ENCODE measurements at places on chromosomes 1 and 21.

- peak; percentile 35 for DNase-seq
Observed at GRCh38 chr1:14738235-14738634, 139.8 kb downstream of the KAZN start.

DNA sequence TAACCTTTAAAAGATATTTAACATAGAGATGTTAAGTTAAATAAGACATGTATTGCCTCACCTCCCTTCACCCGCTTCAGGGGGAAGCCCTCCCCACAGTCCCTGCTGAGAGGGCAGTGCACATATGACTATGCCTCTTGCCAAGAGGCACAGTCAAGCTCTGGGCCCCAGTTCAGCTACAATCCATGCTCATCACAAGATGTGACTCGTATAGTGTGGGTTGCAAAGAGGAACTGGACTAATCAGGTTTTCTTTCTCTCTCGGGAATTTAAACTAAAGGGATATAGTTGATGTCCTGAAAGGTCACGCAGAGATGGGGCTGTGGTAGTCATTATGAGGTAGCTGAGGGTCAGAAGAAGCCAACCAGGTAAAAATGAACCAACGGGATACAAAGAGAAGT, 35.6 kb downstream of the LYST start:
- DNase-seq = no peak

- no peak for DNase-seq
Observed at GRCh38 chr1:211628417-211628816, 47.0 kb downstream of the NEK2 start.

DNA sequence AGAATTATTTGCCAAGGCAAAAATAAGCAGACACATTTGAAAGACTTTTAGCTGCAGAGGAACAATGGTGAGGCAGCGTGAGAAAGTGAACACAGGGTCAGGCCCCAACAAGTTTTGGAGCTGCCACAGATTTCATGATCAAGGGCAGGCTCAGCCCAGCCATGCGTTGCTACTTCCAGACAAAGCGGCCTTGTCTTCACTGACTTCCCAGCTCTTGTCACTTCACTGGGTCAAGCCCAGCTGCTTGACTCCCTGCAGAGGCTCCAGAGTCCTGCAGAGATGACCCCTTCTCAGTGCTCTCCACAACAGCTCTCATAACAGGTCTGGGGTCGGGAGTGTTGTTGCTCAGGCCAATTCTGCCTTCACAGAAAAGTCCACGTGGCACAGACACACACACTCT, 35.8 kb downstream of the HHAT start:
- DNase-seq = no peak

- DNase-seq = no peak
Observed at GRCh38 chr21:32492376-32492775, 79.9 kb downstream of the EVA1C start.

DNA sequence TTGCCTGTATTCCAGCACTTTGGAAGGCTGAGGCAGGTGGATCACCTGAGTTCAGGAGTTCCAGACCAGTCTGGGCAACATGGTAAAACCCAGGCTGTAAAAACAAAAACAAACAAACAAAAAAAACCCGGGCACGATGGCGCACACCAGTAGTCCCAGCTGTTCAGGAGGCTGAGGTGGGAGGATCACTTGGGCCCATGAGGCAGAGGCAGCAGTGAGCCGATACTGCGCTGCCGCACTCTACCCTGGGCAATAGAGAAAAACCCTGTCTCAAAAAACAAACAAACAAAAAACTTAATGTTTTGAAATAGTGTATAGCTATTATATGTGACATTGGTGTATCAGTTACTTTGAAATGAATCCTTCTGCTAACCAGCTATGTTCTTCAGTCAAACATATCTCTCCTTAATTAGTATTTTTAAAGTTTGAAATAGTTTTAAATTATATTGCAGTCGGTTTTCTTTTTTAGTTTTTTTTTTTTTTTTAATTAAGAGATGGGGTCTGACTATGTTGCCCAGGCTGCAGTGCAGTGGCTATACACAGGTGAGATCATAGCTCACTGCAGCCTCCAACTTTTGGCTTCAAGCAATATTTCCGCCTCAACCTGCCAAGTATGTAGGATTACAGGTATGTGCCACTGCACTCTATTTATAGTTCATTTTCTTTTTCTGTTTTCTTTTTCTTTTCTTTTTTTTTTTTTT, 11.3 kb downstream of the SPEN start:
- no peak for DNase-seq

DNA sequence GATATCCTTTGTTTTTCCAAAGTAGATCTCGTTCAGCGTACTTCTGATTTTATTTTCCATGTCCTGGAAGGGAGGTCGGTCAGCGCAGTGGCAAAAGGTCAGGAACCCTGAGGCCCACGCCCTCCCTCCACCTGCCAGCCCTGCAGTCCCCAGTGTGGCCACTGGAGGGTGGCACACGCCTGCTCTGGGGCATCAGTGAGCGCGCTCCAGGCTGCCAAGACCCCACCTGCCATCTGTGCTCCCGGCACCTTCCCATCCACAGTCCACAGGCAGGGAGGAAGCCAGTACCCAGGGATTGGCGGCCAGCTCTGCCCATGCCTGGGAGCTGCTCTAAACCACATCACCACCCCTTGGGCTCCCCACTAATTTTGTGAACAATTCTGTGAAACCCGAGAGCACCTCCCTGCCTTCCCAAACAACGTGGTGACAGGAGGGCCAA, 32.3 kb downstream of the SLC66A1 start:
- DNase-seq = no peak

DNA sequence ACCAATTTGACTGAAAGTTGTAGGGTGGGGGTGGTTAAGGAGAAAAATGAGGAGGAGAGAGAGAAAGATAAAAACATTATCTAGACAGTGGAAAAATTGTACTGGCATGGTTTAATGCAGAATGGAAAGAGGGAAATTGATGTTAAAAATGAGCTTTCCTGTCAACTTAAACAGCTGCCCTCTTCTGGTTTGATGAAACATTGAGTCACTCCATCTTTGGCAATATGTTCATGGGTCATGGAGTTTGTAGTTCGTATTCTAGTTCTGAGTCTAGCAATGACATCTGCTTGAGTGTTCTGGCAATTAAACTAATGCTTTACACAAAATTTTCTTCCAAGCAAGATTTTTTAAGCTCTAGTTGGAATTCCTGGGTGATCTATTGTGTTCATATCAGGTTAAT, 9.6 kb downstream of the ZNF648 start:
- DNase-seq = no peak

DNA sequence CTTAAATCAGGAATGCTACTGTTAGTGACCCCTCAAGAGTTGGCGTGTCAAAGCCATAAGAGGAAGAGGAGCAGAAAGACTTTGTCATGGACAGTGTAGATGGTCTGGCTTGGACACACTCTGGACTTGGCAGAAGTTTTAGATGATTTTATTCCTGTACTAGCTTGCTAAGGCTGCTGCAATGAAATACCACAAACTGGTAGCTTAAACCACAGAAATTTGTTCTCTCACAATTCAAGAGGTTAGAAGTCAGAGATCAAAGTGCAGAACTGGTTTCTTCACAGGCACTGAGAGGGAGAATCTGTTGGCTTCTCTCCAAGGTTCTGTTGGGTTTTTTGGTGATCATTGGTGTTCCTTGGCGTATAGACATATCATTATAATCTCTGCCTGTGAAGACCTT, 869.8 kb upstream of the B3GALT2 start:
- no peak for DNase-seq

- DNase-seq = peak; percentile 50
Observed at GRCh38 chr1:153733970-153734369, 6.1 kb downstream of the INTS3 start.

DNA sequence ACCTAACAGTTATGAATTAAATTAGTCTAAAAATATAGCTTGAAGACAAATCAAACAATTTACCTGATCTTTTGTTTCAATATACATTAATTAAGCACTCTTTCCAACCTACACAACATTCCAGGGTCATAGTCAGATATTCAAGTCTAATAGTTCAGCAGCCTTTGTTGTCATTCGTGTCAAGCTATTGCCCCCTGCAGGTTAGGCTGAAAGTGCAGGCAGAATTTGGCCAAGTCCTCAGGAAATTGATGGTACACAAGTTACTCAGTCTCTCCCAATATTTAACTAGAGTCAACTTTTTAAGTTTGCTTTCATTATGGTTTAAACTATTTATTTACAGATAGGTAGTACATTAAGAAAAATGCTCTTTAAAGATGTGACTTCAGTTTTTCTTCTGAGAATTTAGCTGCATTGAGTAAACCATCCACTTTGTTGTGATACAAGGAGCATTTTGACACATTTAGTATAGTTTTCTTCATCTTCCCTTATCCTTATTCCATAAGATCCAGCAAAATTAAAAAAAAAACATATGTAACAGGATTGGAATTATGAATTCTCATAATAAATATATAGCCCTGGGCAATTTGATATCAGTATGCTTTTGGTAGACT, 130.3 kb upstream of the DPYD start:
- DNase-seq = no peak

DNA sequence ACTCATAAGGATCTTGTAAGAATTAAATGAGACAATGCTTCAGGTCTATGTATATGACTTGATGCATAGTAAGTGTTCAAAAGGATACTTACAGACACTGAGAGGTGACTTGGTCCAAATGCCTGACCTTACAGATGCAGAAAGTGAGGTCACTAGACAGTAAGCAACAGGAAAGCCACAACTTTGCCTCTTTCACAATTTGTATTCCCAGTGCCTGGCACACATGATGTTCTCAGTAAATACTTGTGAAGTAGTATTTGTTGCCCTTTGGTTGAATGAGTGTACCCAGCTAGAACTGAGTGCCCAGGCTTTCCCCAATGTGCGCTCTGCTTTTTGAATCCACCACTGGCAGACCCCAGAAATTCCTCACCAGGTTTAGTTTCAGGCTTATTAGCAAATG, 105.1 kb downstream of the BEND5 start:
- no peak for DNase-seq

DNA sequence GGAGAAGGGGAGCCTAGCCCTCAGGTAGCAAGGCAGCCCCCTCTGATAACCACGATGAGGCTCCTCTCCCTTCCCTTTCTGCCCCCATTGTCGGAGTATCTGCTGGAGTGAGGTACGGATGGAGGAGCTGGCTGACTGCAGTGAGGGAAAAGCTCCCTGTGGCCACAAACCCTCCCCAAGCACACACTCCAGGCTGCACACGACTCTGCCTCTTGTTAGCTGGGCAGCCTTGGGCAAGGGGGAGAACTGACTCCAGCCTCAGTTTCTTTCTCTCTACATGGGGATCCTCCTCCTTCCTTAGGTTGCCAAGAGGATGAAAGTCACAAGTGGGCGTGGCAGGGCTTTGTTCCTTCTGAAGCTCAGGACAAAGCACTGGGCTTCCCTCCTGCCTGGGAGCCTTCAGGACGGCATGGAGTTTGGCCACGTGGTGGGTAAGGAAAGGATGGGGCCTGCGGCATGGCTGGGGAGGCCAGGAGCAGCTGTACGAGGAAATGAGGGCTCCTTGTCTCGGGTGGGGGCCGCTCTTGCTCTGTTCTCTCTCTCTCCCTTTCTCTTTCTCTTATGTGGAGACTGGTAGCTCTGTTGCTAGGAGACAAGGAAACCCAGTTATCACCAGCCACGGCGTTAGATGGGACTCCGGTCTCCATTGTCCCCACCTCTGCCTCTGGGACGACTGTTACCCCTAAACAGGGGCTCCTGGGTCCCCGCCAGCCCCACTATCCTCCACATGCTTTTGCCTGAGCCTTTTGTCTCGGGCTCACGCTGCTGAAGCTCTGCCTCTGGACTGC, 39.7 kb downstream of the LRP8 start:
- no peak for DNase-seq

- DNase-seq = no peak
Observed at GRCh38 chr1:201375169-201375568, 2.3 kb downstream of the TNNT2 start.

DNA sequence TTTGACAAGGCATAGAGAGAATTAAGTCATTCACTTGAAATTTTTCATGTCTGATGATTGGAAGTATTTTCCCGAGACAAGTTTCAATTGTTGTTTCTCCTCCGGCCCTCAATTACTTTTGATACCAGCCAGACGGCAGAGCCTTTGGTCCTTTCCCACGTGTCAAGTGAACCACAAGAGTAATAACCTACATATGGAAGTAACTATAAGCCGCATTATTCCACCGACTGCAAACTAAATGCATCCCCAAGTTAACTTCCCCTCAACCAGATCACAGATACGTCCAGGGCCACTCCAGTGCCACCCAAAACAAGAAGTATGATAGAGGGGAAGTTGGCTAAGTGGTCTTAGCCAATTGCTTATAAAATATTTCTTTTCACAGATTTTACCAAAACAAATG, 20.2 kb downstream of the COLGALT2 start:
- no peak for DNase-seq

- DNase-seq = no peak
Observed at GRCh38 chr1:70627910-70628309, 216.8 kb downstream of the CTH start.

GRCh38 chr1:40047769-40048168, 7.2 kb downstream of the CAP1 start:
- no peak for DNase-seq

- no peak for DNase-seq
Observed at GRCh38 chr1:213983493-213984386, 4.0 kb upstream of the PROX1 start.

All from NCI-H2081 treated with DMSO at 0.1 percent for 48 hours (cell line).